A549 (cell line): ENCODE measurements at places on chromosomes 5 and 9. TPM values are rescaled to one million over a fixed set of nuclear protein-coding genes. Genes with fewer than 3 reads are reported as not detected.
A peak's percentile ranks its signal among the peaks of the same experiment; 100 is the strongest.

- no peak for DNase-seq
These were observed 26.1 kb downstream of the CHD1 start for GRCh38 chr5:98902733-98903132.

GRCh38 chr9:79023134-79023580 lies 548.6 kb upstream of the TLE4 start:
- DNase-seq, result peak; percentile 62

- DNase-seq, result no peak
These were observed 75.4 kb upstream of the ADRB2 start for GRCh38 chr5:148751025-148751424.

The ZNF354C gene
- polyA plus RNA-seq, result 1.5 to 1.8 TPM (median 1.7 TPM) in 3 replicates

GRCh38 chr9:130283539-130284248 lies 18.1 kb downstream of the HMCN2 start:
- DNase-seq, result no peak

- DNase-seq, result no peak
These were observed 69.9 kb downstream of the JAKMIP2 start for GRCh38 chr5:147712598-147712997.

The INSL4 gene
- polyA plus RNA-seq, result 8.6 to 12.1 TPM (median 11.5 TPM) in 3 replicates

The APBA1 gene
- polyA plus RNA-seq, result 0.21 to 0.34 TPM (median 0.22 TPM) in 3 replicates

- DNase-seq, result no peak
These were observed at the start of gene LCN9 for GRCh38 chr9:135662758-135663450. Gene LCN9 (plus strand): TSS chr9:135663309. CDS start chr9:135663322, 13 bp downstream.

DNA sequence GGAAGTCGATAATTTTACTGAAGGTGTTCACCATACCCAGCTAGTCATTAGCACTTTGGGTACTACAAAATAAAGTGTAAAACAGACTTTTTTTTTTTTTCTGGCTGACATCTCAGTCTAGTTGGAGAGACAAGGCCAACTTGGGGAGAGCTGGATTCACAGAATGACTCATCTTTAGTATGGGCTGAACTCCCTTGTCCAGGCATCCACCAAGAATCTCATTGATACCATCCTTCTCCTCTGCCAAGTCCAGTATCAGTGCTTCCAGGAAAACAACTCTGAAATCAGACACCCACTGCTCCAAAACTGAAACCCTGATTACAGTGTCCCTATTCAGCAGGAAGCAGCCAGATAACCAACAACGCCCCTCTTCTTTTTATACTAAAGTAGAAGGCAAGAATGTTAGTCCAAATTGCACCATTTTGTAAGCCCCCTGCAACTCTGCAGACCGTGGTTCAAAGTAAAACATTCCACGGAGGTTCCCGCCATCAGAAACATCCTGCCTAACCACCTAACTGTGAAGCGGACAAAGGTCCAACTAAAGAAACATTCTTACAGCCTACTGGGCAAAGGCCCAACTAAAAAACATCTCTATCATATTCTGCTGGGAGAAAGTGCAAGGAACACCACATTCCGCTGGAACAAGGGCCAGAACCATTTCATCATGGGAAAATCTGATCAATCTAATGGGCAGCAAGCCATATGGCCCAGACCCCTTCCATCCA lies 728.2 kb downstream of the BRINP1 start:
- peak; percentile 13 for DNase-seq

GRCh38 chr5:108255468-108255867 lies 126.4 kb downstream of the FBXL17 start:
- no peak for DNase-seq
